ENCODE measurements at places on chromosomes 7 and 10.

GRCh38 chr7:108294595-108294994 lies 161.6 kb downstream of the NRCAM start:
- DNase-seq = peak; percentile 29

DNA sequence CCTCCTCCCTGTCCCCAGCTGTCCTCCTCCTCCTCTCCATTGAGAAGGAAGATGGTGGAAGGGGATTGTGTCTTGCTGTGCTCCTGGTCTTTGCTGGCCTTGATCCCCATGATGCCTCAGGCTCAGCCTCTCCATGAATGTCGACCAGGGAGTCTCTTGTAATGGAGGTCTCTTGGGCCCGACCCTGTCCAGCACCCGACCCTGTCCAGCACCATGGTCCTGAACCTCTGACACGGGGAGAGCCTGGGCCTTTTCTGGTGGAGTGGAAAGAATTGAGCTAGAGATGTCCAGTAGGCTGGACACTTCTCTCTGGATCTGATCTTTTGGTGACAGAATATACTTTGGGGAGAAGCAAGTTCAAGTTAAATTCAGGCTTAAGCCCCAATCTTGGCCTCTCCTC lies 42.3 kb upstream of the HMX3 start:
- no peak for DNase-seq

DNA sequence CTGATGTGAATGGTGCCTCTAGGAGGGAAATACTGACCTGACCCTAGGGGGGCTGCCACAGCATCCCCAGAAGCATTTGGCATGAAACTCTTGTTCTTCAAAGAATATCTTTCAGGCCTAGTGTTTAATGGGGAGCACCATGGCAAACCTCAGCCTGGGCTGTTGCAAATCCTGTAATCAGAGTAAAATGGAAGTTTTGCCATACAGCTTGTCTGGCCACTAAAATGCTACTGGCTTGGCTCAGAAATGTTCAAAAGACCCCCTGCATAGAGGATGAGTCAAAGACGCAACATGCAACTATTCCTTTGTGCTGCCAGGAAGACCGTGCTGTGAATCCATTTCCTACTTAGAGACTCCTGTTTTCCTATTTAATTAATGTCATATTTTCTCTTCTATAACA lies 26.7 kb downstream of the HECW1 start:
- no peak for DNase-seq

GRCh38 chr10:47405857-47406547 lies 21.9 kb upstream of the ZNF488 start:
- DNase-seq = no peak

DNA sequence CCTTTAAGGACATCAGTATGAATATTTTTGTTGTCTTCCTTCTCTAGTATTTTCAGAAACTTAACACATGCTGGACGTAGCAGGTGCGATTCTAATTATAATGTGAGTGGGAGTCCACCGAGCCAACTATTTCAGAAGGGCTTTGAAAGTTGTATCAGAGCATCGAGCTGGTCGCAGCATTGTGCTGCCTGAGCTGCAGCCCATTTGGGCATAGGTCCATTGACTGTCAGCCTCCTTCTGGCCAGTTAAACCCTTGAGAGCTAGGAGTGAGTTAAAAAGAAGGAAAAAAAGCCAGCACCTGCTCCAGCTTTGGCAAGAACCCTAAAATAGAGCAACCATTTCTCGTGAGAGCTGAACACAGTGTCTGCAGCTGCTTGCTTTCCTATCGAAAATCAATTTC lies 47.8 kb downstream of the SLC35G1 start:
- no peak for DNase-seq

DNA sequence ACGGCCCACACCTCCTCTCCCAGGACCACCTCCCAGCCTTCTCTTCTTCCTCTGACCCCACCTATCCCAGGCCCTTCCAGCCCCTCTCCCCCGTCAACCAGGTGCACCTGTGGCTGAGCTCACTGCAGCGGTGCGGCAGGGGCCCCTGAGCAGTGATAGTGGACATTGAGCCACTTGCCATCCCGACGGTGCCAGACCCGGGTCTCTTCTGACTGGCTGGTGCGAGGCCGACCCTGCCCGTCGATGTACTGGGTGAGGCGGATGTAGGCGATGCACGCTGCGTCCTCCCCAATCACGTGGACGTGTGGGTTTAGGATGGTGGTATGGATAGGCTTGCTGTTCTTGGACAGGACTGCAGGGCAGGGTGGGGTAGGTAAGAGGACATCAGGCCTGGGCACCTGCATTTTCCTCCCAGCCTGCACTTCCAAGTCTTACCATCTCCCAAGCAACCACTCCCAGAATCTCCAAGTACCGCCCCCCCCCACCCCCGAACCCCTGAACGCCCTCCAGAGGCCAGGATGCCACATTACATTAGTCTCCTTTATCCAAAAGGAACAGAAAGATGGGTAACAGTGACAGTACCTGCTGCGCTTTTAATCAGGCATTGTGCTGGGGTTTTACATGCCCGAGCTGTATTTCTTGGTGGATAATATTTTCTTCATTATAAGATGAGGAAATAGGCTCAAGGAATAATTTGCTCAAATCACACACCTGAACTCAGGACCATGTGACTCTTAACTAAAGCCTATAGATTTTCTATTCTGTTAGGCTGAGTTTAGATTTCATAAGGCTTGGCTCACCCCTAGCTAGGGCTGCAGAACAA lies 3.7 kb upstream of the NDST2 start:
- DNase-seq = no peak

DNA sequence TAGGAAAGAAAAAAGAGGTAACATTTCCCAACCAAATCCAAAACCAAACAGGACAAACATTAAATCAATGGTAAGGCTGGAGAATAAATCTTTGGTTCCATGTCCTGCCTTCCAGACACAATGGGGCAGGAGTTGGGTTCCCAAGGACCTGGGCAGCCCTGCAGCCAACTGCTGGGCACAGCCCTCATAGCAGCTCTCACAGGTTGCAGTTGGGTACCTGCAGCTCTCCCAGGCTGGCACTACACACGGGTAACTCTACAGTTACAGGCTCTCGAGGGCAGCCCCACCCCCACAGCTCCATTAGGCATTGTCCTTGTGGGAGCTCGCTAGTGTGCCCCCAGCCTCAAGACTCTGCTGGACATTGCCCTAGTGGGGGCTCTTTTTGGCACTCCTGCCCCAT lies 7.5 kb downstream of the GRB10 start:
- no peak for DNase-seq

DNA sequence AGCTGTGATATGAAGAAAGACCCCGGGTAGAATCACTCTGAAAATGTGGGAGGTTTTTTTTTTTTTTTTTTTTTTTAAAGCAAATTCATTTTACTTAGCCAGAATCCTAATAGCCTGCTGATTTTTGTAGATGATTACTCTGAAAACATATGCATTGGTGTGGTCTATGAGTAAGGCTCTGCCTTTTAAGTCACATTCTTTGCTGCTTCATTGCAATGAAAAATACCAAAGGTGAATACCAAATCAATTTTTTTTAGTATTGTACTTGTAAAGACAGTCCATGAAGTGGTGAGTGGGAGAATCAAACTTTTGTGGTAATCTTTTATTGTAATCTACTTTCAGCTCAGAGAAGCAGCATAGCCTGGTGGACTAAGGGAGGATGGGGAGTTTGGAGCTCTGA lies 130.3 kb downstream of the SDK1 start:
- no peak for DNase-seq

GRCh38 chr7:116041615-116042014 lies 11.1 kb upstream of the TFEC start:
- peak; percentile 2 for DNase-seq

GRCh38 chr7:151704960-151705635 lies 171.8 kb downstream of the PRKAG2 start:
- no peak for DNase-seq
